Stimulated activated CD4-positive, alpha-beta T cell treated with anti-CD3 and anti-CD28 coated beads, Interleukin-2, amount 100 ng/mL, for 48 hours (primary cell): ENCODE measurements at places on chromosomes 6 and 20.

- DNase-seq: no peak
Measured at GRCh38 chr6:37204014-37204751, 34.2 kb downstream of the PIM1 start.

DNA sequence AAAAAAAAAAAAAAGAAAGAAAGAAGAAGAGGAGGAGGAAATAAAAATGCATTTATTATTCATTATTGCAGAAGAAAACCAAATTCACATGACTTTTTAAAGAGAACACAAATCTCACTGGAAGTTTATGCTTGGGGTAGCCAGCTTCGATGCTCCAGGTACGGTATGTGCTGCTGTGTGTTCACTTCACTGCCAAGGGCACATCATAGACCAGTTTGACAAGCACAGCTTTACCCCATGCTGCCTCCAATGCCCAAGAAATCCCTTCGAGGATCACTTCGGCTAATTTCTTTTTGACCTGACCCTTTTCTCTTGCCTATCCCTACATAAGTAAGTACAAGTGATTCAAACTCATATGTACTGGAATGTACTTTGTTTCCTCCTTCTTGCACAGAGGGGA is 41.9 kb upstream of the RBM24 start:
- no peak for DNase-seq

GRCh38 chr6:13859871-13860555 is 45.7 kb upstream of the MCUR1 start:
- no peak for DNase-seq

- no peak for DNase-seq
Measured at GRCh38 chr6:69005199-69005598, 370.1 kb downstream of the ADGRB3 start.

DNA sequence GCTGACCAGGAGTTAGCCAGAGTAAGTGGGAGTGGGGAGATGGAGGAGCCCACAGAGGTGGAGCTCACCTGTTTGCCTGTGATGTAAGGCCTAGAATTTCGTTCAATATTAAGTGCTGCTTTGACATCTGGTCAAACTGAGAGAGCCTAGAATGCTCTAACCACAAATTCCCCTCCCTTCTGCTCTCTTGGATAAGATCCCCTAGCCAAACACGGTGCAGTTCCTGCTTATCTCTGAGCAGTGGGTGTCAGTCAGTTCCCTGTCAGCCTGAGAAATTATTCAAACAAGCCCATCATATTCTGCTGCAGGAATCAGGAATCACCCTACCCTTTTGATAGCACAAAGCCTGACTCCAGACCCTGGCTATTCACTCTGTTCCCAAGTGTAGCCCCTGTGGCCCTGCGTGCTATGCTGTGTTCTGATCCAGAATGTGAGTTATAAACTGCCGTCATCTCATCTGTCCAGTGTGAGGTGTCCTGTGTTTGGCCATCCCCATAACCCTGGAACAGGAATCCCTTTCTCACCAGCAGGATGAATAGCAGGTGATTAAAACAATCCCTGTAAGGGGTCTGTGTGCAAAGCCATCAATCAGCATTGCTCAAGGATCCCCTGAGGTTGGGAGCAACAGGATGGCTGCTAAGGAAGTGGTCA is 31.8 kb upstream of the ZNF133 start:
- no peak for DNase-seq

DNA sequence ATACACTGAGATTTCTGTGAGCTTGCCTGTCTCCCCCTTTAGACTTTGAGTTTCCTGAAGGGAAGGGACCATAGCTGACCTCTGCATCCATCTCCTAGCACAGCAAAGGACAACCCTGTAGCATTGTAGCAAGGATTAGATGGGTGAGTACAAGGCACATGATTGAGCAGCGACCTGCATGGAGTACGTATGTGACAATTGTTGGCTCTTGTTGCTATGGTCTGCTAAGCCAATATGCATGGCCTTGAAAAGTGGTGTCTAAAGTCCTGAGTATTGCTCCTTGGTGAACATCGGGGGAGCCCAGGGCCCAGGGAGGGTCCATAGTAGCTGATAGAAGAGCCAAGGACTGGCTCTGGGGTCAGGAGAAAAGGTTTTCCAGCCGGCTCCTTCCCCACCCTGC is 365.0 kb upstream of the CHD6 start:
- DNase-seq: no peak

GRCh38 chr20:31670371-31671228 is 32.9 kb downstream of the COX4I2 start:
- DNase-seq: no peak

- DNase-seq: no peak
Measured at GRCh38 chr6:80594461-80594860, 488.0 kb downstream of the BCKDHB start.

DNA sequence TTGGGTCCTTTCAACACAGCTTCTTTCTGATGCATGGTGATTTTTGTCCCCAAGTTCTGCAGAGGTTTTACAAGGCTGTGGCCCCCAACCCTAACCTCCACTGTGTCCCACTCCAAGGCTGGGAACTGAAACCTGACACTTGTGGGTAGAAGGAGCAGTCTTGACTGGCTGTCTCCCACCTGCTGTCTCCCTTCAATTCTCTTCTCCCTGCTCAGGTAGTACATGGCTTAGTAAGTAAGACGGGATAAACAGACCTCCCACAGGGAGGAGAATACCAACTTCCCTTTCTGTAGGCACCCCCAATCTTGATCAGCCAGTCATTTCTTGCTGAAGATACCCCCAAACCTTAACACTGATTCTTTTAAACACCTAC is 25.0 kb downstream of the TGM6 start:
- DNase-seq: no peak

GRCh38 chr20:10022625-10023024 is 12.2 kb upstream of the ANKEF1 start:
- no peak for DNase-seq

DNA sequence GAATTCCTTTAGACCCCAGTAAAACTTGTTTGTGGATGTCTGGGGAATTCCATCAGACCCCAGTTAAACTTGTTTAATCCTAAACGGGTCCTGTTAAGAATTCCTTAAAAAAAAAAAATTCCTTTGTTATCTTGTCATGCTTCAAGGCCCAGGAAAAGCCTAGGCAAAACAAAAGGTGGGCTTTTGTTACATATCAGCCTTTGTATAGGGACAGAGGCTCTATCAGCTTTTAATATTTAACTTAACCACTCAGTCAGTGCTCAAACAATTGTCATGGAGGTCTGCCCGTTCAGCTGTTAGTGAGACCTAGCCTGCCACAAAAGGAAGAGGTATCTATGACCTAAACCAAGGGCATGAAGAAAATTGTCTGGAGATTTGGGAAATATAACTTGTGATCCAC is 53.1 kb downstream of the SLC22A1 start:
- DNase-seq: no peak

- DNase-seq: no peak
Measured at GRCh38 chr6:165769401-165769800, 106.4 kb upstream of the PDE10A start.

DNA sequence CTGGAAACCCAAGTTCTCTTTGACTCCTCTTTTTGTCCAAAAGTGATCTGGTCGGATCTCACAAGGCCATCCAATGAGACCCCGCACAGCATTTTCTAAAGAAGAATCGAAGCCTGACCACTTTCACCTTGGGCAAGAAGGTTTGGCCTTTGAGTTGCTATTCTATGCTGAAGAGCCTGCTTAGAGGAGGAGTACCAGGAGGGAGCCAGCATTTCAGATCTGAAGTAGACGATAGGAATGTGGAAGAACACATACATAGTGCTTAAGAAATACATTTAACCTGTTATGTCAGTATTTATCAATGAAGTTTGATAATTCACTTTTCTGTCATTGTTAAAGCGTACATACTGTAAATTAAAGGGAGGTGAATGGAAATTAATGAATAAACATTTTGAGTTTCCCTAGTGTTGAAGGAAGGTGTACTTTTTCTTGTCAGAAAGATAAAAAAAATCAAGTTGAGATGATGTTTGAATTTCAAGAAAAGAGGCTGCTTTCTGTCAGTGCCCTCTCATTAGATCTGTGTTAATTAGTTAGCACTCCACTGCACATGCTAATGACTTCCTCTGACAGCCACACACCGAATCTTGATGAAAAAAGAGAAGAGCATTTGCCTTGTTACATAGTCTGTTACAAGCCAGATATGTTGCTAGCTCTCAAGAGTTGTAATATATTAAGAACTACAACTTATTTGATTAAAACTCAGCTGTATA is 10.9 kb upstream of the TDRD6 start:
- DNase-seq: no peak

DNA sequence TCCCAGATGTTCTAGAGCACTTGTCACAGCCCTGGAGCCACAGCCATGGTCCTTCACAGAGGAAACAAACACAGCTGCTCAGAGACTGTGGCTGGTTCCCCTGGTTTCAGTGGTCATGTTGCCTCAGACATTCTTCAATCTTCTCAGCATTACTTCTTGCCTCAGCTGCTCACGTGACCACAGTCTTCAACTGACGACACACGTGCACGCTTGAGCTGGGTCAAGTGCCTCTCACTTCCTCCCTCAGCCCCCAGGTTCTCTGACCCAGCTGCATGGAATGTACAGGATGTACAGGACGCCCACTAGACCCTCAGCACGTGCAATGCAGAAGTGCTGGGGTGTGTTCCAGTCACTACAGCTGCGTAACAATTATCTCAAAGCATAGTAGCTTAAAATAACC is 159.8 kb upstream of the GGTLC1 start:
- DNase-seq: no peak

GRCh38 chr6:154473324-154473723 is 37.2 kb downstream of the CNKSR3 start:
- DNase-seq: no peak

- no peak for DNase-seq
Measured at GRCh38 chr6:139330826-139331500, 39.2 kb upstream of the TXLNB start.

DNA sequence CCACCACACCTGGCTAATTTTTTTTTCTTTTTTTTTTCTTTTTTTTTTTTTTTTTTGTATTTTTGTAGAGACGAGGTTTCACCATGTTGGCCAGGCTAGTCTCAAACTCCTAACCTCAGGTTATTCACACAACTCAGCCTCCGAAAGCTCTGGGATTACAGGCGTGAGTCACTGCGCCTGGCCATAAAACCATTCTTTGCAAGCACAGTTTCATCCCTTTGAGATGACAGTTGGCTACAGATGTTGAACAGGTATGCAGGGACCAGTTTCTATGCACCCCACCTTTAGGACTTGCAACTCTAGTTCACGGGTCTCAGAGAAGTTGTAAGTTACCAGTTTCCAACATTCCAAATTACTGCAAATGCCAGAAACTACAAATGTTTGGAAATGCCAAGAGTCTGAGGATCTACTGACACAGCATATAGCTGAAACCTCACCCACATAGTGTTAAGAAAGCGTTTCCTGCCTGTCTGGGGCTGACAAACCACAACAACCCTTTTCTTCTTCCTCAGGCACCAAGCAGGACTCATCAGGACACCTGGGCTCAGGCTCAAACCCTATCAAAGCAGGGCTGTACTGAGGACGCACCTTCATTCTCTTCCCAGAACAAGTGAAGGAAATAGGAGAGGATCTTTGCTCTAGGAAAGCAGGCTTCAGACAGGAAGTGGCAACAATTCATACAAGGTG is 22.9 kb downstream of the ARHGAP18 start:
- DNase-seq: peak; percentile 23

GRCh38 chr20:35502352-35502751 is 27.1 kb downstream of the C20orf173 start:
- no peak for DNase-seq

GRCh38 chr6:63295553-63296194 is 24.1 kb downstream of the LGSN start:
- DNase-seq: no peak

DNA sequence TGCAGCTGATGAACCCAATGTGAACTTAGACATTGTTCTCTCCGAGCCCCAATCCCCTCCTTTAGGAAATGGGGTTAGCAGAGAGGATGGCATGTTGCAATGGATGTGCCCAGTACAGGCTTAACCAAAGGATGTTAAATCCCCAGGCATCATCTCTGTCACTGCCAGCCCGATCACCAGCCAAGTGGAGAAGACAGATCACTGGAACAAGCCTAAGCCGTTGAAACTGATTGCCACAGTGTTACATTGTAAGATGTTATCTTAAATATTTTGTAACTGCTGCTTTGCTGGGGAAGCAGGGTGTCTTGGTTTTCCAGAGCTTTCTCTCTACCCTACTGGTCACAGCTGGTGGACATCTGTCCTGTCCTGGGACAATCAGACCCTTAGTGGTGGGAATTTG is 783.4 kb upstream of the CHD6 start:
- no peak for DNase-seq

DNA sequence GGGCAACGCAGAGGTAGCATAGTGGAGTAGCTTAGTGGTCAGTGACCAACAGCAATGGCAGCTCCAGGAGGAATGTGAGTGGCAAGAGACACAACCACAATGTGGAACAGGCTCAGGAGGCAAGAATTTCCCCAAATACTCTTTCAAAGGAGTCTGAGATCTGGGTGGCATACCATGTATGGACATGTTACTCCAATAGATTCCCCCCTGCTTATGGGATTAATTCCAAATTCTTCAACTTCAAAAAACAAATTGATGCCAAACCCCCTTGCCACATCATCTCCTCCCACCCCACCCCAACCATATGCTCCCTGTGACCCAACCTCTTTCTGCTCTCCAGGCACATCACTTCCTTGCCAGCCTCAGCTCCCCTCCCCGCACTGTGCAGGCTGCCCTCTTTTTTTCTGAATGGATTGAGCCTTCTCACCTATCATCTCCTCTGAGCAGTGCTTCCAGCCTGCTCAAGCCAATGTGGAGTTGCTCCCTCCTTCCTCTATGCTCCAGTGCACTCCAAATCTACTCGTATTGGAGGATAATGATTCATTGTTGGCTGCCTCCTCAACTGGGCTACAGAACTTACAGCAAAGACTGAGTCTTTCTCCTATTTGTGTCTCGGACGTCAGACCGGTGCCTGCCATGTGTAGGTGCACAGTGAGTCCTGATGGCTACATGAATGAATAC is 93.0 kb upstream of the CEP85L start:
- DNase-seq: no peak

GRCh38 chr6:84280030-84280429 is 52.6 kb upstream of the CEP162 start:
- no peak for DNase-seq

DNA sequence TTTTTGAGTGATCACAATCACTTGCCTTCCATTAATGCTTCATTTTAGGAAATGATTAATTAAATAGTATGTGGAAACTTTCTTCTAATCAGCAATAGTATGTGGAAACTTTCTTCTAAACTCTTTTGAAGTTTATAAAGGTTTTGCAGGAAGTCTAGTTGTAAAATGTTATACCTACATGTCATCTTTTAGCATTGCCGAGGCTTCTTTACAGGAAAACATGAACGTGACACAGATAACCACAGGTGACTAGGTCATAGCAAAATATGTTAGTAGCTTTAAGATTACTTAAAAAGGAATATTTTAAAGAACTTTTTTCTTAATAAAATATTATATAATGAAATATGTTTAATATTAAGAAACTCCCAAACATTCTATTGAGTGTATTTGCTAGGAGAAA is 56.8 kb downstream of the SMAP1 start:
- DNase-seq: no peak

- no peak for DNase-seq
Measured at GRCh38 chr20:38373231-38373867, 27.1 kb downstream of the LBP start.

DNA sequence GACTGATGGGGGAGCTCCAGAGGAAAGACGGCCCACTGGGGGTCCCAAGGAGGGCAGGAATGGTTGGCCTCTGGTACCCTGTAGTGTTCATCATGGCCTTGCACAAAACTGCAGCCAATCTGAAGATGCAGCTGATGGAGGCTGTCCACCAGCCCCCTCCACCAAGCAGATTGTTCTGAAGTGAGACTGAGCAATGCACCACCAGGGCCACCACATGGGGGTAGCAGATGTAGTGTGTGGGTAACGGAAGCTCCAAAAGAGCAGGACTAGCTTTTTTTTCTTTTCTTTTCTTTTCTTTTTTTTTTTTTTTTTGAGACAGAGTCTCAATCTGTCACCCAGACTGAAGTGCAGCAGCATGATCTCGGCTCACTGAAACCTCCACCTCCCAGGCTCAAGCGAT is 181.0 kb upstream of the MYLIP start:
- no peak for DNase-seq
